Pulmonary artery endothelial cell (primary cell): ENCODE measurements at places on chromosomes 16 and 17. TPM values are rescaled to one million over a fixed set of nuclear protein-coding genes. Genes with fewer than 3 reads are reported as not detected.

The CLEC18A gene
- total RNA-seq: 0.13 and 0.53 TPM in 2 replicates

The STXBP4 gene
- total RNA-seq: 6.6 and 16.0 TPM in 2 replicates

The PSMB3 gene
- total RNA-seq: 367 and 404 TPM in 2 replicates

The SLFN13 gene
- total RNA-seq: 2.6 and 6.9 TPM in 2 replicates

The KCNJ18 gene
- not detected in 2 replicates for total RNA-seq

The CRAMP1 gene
- total RNA-seq: 6.7 and 9.3 TPM in 2 replicates

The SLC16A5 gene
- total RNA-seq: 5.0 and 7.1 TPM in 2 replicates

The GRB7 gene
- 0.04 TPM in 1 of 2 replicates, not detected in the other for total RNA-seq

The TNFRSF13B gene
- not detected in 2 replicates for total RNA-seq

The SOCS1 gene
- 0.73 and 1.9 TPM in 2 replicates for total RNA-seq

The SPATA32 gene
- not detected in 2 replicates for total RNA-seq

The CCL1 gene
- total RNA-seq: not detected in 2 replicates

The CNGB1 gene
- total RNA-seq: 0.11 and 0.20 TPM in 2 replicates

The RBFOX1 gene
- total RNA-seq: not detected in 2 replicates

The CCDC137 gene
- 13.3 and 13.7 TPM in 2 replicates for total RNA-seq

The PRRT2 gene
- 0.66 and 0.71 TPM in 2 replicates for total RNA-seq

The CD79B gene
- total RNA-seq: 1.5 and 1.7 TPM in 2 replicates

The KRTAP1-1 gene
- total RNA-seq: not detected in 2 replicates

The SLC5A10 gene
- not detected in 2 replicates for total RNA-seq

The NEUROD2 gene
- not detected in 2 replicates for total RNA-seq
